NCI-H187 (cell line): ENCODE measurements at places on chromosomes 16 and 17.

DNA sequence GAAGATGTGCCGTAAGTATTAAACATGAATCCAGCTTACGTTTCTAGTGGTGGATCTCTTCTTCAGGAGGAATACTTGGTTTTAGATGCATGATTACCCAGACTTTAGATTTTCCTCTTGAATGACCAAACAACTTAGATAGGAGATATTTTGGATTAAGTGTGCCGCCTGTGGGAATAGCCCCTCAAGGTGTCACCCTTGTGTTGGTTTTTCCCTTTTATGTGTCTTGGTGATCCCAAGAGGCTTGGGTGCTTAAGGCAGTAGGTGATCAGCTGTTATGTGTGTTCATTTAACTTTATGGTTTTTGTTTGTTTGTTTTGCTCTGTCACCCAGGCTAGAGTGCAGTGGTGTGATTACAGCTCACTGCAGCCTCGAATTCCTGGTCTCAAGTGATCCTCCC is 115.1 kb downstream of the PPM1E start:
- no peak for DNase-seq

DNA sequence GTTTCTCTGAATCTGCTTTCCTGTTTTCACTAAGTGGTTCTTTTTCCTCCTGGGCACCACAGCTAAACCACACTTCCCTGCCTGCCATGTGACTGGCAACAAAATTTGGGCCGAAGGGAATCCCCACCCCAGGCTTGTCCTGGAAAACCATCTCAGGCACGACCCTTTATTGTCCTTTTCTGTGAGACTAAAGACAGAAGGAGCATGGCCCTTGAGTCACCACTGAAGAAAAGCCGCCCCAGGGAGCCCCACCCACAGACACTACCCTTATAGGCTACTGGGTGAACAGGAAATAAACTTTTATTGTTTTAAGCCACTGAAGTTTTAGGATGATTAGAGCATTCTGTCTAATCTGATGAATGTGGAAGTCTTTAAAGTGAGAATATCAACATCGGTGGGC is 88.6 kb upstream of the BRD7 start:
- DNase-seq, result no peak

- DNase-seq, result no peak
Measured at GRCh38 chr17:82751171-82751570, 694 bp upstream of the TBCD start.

GRCh38 chr16:64168371-64168770 is 953.5 kb downstream of the CDH11 start:
- no peak for DNase-seq

DNA sequence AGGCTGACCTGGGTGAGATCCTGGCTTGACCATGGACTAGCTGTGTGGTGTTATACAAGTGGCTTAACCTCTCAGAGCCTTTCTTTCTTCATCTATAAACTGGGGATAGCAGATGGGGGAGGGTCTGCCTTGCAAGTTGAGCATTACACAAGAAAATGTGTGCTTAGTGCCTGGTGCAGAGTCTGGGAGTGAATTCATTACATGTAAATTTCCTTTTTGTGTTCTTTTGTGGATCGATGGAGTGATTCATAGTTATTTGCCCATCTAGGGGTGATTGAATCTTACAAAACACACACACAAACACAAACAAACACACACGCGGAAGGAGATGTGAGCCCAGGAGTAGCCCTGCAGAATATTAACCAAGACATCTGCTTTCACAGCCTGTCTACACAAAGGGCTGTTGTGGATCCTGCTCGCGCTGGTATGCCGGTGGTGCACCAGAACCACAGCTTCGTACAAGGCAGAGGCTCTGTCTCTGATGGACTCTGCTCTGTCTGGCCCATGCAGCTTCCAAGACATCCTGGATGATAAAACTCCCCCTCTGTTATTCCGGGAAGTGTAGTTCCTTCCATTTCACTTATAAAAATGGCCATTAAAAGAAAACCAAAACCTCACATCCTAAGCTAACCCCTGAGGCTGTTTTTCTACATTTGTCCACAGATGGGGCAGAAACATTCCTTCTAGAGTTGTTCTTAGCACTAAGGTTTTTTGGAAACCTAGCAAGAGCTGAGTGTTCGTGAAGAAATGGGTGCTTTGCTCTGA is 86.1 kb downstream of the UTP18 start:
- no peak for DNase-seq

DNA sequence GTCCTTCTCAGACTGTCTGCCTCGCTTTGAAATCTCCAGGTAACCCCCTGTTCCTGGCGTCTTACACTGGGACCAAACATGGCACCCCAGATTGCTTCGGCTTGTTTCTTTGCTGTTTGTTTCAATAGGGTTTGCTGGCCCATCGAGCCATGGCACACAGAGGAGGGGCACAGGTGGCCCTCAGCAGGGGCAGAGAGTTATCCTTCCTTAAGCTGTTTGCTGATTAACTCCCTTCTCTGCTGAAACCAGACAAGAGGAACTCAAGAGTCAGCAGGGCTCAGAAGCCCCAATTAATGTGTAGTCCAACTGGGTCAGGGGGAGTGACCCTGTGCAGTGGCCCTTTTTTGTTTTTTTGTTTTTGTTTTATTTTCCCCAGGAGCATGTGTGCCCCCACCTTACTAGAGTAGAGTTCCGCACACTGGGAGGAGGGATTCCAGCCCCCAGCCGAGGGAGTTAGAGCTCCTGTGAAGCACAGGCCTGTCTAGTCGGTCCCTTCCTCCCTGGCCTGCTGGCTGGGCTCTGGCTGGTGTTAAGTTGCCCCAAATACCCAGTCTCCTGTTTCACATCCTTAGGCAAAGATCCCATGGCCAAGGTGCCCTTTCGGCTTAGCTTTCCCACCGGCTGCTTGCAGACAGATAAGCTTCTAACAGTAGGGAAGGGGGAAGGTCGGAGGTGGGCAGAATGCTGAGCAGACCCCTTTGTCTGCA is 39.3 kb downstream of the YPEL2 start:
- no peak for DNase-seq

DNA sequence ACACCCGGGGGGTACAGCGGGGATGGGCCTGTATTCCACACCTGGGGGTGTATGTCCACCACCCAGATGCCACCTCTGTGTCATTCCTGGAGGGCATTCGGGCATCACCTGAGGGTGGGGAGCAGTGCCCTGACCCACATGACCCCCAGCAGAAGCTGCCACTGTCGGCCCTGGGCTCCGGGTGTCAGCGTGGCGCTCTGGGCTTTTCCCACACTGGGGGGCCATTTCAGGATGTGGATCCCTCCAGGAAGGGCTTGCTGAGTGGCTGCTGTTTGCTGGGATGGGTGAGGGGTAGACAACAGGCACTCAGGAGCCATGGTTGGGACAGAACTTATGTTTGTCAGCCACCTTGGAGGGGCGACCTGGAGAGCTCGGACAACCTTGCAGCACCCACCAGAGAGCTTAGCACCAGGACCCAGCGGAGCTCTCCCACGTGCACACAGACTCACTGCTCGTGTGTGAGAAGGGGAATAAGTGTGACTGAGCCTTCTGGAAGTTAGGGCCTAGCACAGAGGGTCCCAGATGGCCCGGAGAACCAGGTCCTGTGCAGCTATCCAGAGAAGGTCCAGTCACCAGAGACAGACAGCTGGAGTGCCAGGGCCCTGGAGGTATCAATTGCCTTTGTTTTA is 102.7 kb downstream of the METRNL start:
- DNase-seq, result no peak

DNA sequence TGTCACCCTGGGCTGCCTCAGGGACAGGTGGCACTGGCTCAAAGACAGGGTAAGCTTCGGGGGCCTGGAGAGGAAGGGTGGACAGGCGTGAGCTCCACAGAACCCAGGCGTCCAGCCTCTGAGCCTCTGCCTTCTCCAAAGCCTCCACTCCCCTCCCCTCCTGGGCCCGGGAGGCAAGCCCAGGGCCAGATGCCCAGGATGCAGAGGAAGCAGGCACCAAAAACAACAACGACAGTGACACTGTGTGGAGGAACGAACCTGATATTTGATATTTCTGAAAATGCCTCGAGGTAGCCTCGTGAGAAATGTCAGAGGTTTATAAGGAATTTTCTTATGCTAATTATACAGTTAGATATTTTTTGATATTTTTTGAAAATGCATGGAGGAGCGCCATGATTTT is 6.0 kb downstream of the BCL7C start:
- DNase-seq, result no peak

- no peak for DNase-seq
Measured at GRCh38 chr17:28446716-28447395, 26.6 kb upstream of the SLC13A2 start.

DNA sequence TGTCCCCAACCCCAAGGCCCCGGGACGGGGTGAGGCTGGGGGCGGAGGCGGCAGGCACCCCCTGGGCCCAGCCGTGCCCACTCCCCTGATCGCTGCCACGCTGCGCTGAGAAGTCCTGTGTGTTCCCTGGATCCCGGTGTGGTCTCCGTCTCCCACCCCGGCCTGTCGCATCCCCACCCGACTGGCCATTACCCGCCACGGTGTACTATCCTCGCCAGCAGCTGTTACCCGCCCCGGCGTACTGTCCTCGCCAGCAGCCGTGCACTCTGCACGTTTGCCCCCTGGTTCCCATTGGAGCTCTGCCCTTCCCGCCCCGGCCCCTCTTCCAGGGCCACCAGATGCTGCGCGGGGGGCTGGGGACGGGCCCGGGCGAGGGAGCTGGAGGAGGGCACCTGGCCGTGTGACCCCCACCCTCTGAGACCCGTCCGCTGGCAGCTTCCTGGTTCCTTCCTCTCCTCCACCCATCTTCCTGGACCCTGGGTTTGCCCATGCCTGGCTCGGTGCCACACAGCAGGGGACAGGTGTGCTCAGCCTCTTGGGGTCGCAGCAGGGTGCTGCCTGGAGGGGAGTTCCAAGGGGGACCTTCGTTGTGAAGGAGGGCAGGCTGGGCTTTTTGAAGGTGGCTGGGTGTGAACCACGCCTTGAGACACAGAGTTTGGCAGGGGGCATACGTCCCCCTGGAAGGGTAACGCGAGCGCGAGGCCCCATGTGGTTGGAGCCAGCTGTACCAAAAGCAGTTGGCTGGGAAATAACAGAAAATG is 19.7 kb downstream of the BAHCC1 start:
- DNase-seq, result no peak

DNA sequence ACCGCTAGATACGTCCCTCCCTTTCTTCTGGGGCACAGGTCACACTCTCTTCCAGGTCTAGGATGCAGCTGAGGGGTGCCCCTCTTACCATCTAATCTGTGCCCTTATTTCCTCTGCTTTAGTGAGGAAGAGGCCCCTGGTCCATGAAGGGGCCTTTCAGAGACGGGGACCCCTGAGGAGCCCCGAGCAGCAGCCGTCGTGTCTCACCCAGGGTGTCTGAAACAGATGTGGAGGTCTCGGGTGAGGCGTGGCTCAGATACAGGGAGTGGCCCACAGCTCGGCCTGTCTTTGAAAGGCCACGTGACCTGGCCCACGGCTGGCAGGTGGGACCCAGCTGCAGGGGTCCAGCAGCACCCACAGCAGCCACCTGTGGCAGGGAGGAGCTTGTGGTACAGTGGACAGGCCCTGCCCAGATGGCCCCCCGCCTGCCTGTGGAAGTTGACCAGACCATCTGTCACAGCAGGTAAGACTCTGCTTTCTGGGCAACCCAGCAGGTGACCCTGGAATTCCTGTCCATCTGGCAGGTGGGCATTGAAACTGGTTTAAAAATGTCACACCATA is 15.6 kb downstream of the SCGB1C2 start:
- no peak for DNase-seq

DNA sequence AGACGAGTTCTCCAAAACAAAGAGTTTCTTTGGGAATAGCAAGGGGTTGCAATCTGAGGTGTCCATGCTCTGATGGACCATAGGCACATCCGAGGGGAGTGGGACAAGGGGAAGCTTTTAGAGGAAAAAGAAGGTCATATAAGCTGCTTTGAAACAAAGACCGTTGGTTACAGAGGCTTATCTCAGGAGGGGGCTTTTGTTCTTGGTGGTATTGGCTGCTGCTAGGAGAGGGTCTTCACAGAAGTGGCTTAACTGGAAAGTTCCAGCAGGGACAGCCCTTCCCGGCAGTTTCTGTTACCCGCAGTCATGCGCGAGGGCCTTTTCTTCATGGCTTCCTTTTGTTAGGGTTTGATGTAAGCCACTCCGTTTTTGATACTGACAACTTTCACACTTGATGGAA is 76.0 kb downstream of the RAP1GAP2 start:
- DNase-seq, result no peak

DNA sequence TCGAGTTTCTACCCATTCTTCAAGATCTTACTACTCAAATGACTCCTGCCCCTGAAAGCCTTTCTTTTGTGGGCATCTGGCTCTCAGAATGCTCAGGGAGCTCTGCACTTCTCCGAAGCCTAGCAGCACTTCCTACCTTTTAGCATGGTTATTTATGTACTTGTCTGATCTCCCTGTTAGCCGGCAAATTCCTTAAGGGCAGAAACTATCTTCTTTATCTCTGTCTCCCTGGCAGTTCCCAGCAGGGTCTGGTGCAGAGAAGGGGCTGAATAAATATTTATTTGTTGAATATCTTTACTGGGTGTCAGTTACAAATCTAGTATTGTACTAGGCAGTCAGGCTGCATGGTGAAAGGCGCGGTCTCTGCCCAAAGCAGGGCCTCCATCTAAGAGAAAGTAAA is 30.7 kb downstream of the TMEM132E start:
- DNase-seq, result no peak
